ENCODE measurements at places on chromosomes 7 and 10.
A peak's percentile ranks its signal among the peaks of the same experiment; 100 is the strongest.

- no peak for DNase-seq
These were observed 81.6 kb upstream of the ANLN start for GRCh38 chr7:36308031-36308430.

- no peak for DNase-seq
These were observed 61.1 kb downstream of the TLL2 start for GRCh38 chr10:96452494-96453153.

DNA sequence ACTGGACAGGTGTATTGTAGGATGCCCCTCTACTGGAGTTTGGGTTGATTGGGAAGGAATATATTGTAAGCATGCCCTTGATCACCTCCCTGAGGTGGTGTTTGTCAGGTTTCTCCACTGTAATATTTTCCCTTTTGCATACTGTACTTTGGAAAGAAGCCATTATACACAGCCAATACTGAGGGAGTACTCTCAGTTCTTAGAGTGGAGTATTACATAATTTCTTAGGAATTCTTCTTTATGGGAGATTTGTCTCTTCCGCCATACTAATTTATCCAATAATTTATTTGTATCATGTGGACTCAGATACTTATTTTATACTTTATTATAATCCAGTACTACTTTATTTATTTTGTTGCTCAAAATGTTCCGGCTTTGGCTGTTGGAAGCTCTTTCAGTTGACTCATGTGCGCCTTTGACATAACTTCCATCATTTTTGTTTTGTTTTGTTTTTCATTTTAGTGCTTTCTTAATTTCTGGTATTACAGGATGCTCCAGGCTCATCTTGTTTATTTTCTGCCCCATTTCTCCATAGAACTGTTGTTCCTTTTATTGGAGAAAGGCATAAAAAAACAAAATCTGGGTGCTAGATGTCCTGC, 29.7 kb downstream of the MKLN1 start:
- DNase-seq: no peak

- DNase-seq: no peak
These were observed 160.3 kb upstream of the SEMA3A start for GRCh38 chr7:84354866-84355265.

DNA sequence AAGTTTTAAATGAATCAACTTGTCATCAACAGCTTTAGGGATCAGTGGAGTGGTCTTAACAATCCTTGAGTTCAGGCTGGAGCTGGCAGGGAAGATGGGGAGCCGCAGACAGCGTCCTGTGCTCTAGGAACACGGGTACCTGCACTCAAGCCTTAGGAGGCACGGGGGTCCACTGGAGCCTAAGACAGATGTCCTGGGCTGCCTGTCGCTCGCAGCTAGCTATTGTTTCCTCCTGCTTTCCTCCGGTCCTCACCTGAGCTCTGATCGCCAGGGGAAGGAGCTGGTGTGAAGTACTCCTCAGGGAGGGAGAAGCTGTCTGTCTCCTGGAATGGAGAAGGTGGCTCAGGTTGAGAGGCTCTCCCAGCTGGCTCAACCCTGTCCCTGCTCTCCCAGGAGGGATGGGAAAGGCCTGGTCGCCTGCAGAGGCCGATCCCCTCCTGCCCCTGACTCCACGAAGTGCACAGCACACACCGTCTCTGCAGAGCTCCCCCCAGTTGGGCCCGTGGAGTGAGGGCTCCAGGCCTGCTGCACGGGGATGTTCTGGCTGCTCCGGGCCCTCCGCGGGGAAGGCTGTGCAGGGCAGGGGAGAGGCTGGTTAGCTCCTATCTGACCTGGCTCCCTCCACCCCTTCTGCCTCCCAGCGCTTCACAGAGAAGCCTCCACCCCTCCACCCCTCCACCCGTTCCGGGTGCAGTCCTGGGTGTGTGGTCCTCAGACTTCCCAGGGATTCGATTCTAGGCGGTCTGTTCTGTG, 14.5 kb upstream of the PYROXD2 start:
- no peak for DNase-seq

DNA sequence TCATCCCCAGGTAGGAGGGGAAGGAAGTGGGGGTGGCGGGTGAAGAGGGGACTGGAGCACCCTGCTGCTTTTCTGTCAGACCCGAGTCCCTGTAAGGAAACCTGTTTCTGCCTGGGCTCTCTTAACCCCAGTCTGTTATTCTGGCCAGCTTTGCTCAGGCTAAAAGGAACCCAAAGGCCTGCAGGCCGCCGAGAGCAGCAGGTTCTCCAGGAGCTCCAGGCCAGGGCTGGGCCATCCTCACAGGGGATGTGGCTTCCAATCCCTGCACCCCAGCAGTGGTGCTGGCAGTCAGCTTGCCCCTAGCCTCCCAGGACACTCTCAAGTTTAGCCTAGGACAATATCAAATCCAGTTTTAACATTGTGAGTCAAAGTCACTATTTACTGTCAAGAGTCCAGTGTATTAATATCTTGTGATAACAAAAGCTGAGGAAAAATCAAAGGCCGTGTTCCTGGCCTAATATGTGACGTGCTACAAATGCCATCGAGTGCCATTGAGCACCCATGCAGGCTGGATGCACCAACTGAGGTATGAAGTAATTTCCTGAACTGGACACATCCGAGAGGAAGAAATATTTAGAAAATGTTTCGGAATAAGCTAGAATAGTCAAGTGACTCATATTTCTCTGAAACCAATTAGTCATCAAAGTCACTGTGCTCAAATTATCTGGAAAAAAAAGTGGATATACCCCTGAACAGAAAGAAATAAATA, 7.0 kb downstream of the PKD1L1 start:
- no peak for DNase-seq

DNA sequence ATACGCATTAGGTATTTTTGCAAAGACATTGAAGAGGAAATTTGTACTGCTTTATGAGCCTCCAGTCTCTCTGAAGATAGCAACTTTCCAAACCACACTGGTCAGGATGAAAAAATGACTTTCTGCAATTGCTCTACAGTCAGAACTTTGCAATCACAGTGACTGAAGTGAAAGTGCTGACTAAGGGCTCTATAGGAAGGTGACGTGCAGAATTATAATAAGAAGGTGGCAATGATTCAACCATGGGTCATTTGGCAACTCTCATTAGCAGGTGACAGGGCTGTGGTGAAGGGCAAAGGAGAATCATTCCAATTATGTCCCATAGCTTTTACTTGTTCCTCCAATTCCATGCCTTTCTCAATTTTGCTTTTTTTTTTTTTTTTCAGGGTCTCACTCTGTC, 311.0 kb downstream of the ANKRD30A start:
- no peak for DNase-seq

- peak; percentile 86 for DNase-seq
These were observed 10.0 kb upstream of the CHCHD1 start for GRCh38 chr10:73771722-73772280.

DNA sequence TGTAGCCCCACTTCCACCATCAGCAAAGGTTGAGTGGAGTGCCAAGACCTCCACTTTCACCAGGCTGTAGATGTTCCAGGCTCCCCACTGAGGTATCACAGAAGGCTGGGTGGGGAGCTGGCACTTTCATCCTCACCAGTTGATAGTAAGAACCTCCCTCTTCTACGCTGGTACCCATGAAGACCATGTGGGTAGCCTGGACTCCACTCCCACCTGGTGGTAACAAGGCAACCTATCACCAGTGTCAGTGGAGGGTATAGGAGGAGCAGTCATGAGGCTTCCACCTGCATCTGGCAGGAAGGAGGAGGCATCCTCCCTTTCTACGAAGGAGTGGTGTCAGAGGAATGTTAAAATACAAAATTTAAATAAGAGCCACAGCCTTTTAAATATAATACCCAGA, 4.4 kb downstream of the SMIM30 start:
- peak; percentile 5 for DNase-seq

DNA sequence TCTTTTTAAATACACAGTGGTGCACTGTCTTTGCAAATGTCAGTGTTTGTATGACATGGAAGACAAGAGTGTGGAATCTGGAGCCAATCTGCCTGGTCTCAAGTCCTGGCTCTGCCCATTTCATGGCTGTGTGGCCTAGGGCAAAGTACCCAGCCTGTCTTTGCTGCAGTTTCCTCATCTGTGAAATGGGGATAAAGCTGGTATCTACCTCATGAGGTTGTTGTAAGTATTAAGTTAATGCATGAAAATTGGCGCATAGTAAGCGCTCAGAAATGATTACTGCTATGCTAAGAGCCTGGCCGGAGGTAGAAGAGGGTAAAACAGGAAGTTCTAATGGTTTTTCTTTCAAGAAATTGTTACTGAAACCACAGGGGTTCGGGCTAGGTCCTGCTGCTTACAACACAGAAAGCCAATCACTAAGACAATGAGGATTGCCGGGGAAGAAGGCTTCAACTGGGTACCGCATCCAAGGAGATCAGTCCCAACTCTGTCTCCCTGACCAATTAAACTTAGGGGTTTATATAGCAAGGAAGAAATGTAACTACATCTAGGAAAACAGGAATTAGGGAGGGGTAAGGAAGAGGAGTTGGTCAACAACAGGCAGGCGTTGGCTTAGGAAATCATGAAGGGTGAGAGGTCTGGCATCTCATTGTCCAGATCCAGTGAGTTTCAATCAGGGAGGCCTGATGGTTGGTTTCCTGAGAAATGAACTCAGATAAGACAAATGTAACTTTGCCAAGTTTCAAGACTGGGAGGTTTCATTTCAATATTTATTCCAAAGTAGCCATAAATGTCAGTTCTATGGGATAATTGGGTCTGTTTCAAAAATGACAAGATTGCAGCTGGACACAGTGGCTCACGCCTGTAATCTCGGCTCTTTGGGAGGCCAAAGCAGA, 57.0 kb downstream of the CHST3 start:
- no peak for DNase-seq

GRCh38 chr10:80702143-80702542, 164.4 kb downstream of the SH2D4B start:
- no peak for DNase-seq

GRCh38 chr7:53111031-53111430, 75.6 kb downstream of the POM121L12 start:
- no peak for DNase-seq

DNA sequence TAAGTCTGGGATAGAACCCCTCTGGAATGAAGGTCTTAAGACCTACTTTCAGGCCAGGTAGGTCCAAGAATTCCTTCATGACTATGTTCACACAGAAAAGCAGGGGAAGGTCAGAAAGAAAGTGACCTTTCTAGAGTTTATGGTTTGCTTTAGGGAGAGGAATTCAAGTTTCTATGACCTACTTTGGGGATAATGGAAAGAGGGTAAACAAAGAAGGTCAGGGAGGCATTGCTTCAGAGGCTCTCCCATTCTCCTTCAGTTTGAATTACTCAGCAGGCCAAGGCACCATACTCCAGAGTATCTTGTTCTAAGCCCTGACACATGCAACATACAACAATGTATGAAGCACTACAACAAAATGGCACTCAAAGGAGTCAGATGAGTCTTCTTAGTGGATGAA, 11.5 kb upstream of the MACC1 start:
- DNase-seq: no peak

GRCh38 chr7:17774716-17775288, 165.5 kb downstream of the SNX13 start:
- no peak for DNase-seq

DNA sequence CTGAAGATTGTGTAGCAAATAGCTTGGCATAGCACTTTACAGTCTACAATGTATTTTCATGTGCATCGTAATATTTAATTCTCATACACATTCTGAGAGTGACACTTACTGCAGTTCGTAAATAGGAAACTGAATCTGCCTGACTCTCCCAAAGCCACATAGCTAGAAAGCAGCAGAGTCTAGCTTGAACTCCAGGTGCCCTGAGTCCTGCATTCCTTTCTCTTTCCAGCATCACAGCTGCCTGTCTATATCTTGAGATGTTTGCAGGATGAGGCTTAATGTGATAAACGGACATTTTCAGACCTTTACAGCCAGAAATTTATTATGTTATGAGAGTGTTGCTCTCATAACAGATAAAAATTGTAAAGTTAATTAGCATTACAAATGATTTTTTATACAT, 132.9 kb upstream of the PLXDC2 start:
- DNase-seq: no peak

- no peak for DNase-seq
These were observed 40.8 kb upstream of the HSPA12A start for GRCh38 chr10:116783011-116783655.

GRCh38 chr7:55472928-55473725, 99.2 kb downstream of the VOPP1 start:
- DNase-seq: no peak

DNA sequence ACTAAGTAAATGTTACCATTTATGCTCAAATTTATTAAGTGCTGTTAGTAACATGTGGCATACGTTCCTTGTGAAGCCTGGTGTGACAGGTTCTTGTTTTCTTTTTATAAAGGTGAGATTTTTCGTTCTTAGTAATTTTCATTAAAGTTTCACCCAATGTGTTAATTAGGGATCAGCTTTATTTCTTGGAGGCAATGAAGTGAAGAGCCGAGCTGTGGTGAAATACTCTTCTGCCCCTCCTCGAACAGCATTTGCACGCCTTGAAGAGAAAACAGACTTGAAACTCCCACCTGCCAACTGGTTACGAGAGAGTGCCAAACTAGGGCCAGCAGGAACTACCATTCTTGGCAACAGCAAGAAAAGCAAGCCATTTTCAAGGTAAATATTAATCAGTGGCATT, 1.5 kb downstream of the EDRF1 start:
- DNase-seq: peak; percentile 18

DNA sequence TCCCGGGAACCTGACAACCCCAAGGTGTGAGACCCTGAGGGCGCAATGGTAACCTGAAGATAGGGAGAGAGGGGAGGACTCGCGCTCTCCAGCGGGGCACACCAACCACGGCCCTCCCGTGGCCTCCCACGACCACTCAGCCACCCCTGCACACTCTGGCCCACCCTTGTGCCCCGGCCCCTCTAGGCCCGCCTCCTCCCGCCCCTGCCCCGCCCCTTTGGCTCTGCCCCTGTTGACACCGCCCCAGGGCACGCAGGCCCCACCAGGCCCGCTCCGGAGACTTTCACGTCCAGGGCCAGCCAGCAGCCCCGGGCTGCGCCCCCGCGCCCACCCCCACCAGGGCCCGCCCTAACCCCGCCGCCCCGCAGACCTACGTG, 10.9 kb downstream of the ATG9B start:
- no peak for DNase-seq

- no peak for DNase-seq
These were observed 638 bp downstream of the LIPA start for GRCh38 chr10:89250865-89251408.

GRCh38 chr7:82699773-82700186, 256.2 kb upstream of the CACNA2D1 start:
- DNase-seq: no peak

GRCh38 chr10:11684717-11685645, 57.2 kb upstream of the ECHDC3 start:
- peak; percentile 84 for DNase-seq

GRCh38 chr7:29564496-29565223, 1.0 kb downstream of the PRR15 start:
- peak; percentile 53 for DNase-seq
